ENCODE measurements at places on chromosomes 3 and 15. TPM values are rescaled to one million over a fixed set of nuclear protein-coding genes. Genes with fewer than 3 reads are reported as not detected.
A peak's percentile ranks its signal among the peaks of the same experiment; 100 is the strongest.

Gene SOX14
- not detected for polyA plus RNA-seq

Gene WNT7A
- not detected for polyA plus RNA-seq

DNA sequence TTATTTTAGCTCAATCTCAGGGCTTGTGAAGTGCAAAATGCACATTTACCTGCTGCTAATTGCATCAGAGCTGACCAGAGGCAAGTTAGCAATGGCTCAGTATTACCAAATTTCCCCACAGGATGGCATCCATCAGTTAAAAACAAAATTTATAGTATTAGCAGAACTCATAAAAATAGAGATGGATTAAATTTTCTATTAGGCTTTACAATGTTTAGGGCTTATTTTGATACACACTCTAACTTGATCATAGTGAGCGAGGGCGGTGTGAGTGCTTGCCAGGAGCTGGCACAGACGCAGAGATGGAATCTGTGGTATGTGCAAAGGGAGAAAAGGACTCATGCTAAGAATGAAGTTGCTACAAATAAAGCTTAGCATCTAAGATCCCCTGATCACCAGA lies 241.0 kb downstream of the NSUN3 start:
- H3K4me3 ChIP-seq = no peak overlapping the region
- no peak for DNase-seq
- peaks cover 3% of the 10 kb centered on the region for H3K27me3 ChIP-seq
- H3K36me3 ChIP-seq = no peaks in the 10 kb centered on the region
- H3K27ac ChIP-seq = no peak overlapping the region

Gene HHATL
- not detected for polyA plus RNA-seq

Gene WDR76
- polyA plus RNA-seq = 8.9 TPM

DNA sequence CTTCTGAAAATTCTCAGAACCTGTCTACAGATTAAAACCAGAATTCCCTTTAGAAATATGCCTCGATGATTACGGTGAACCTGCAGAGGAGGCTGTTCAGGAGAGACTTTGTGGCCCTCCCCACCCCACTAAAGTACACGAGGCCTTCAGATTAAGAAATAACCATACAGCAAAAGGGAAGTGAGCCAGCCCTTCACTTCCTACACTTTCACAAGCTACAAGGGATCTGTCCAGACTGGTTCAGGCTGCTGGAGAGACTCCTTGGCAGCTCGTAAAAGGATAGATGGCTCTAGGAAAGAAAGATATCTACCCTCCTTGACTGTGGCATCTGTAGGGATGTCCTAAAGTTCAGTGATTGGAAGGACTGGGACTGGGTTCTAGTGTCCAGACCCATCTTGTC lies 102.6 kb downstream of the ALDH1A2 start:
- peaks cover 4% of the 10 kb centered on the region for H3K27me3 ChIP-seq
- no peaks in the 10 kb centered on the region for H3K4me1 ChIP-seq
- no peak overlapping the region for H3K4me3 ChIP-seq
- no peaks in the 10 kb centered on the region for H3K36me3 ChIP-seq
- DNase-seq = no peak

- no peaks in the 10 kb centered on the region for H3K27me3 ChIP-seq
- no peak overlapping the region for H3K4me3 ChIP-seq
- no peaks in the 10 kb centered on the region for H3K36me3 ChIP-seq
- no peak overlapping the region for H3K27ac ChIP-seq
- DNase-seq = no peak
- H3K4me1 ChIP-seq = no peaks in the 10 kb centered on the region
Measured at GRCh38 chr3:121529308-121529707, 16.5 kb downstream of the POLQ start.

DNA sequence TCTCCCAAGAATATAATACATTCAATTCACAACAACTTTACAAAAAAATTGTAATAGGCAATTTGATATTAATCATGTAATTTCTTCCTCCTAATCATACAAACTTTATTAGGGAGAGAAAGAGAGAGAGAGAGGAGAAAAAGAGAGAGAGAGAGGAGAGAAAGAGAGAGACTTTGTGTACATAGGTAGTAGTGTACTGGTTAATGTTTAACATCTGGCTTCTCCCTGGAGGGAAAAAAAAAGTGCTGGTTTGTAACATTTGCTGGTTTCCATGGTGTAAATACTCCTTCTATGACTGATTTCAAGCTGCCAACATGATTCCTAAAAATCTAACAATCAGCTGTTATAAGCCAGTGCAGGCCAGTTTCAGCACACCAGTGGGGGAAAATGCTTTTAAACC lies 98.0 kb upstream of the ARHGEF26 start:
- H3K27me3 ChIP-seq = no peaks in the 10 kb centered on the region
- no peak overlapping the region for H3K27ac ChIP-seq
- H3K4me1 ChIP-seq = no peaks in the 10 kb centered on the region
- DNase-seq = no peak
- no peak overlapping the region for H3K4me3 ChIP-seq
- no peaks in the 10 kb centered on the region for H3K36me3 ChIP-seq

GRCh38 chr3:185701611-185702261 lies 115.6 kb downstream of the SENP2 start:
- H3K4me1 ChIP-seq = no peaks in the 10 kb centered on the region
- no peak overlapping the region for H3K27ac ChIP-seq
- no peak for DNase-seq
- no peak overlapping the region for H3K4me3 ChIP-seq
- no peaks in the 10 kb centered on the region for H3K36me3 ChIP-seq
- H3K27me3 ChIP-seq = peaks cover 2% of the 10 kb centered on the region

DNA sequence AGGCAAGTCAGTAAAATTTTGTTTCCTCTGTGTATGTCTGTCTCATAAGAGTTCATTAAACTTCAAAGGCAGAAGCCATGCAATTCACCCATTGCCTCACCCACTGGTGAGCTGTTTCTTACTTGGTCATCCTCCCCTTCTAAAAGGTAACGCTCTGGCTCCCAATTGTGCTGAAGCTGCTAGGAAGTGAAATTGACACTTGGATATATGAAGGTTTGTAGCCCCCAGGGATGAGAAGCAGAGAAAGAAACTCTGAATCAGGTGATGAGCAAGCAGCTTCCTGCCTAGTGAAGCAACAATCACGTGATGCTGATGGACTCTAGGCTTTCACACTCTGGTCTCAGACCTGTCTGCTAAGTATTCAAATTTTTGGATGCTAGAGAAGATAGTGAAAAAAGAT lies 70.7 kb downstream of the CD200R1L start:
- H3K27ac ChIP-seq = peak overlapping the region; percentile 32
- no peaks in the 10 kb centered on the region for H3K36me3 ChIP-seq
- no peak for DNase-seq
- peaks cover 2% of the 10 kb centered on the region for H3K27me3 ChIP-seq

Measured in immature natural killer cell (primary cell).